ENCODE measurements at places on chromosomes 13 and 19. TPM values are rescaled to one million over a fixed set of nuclear protein-coding genes. Genes with fewer than 3 reads are reported as not detected.

ANKRD24 gene
- 0.33 TPM for total RNA-seq

RASGRP4 gene
- total RNA-seq: not detected

- DNase-seq: no peak
Observed at GRCh38 chr19:1251330-1252220, 3.2 kb downstream of the MIDN start.

GRCh38 chr13:28679628-28680027, 20.7 kb downstream of the POMP start:
- DNase-seq: no peak

DNA sequence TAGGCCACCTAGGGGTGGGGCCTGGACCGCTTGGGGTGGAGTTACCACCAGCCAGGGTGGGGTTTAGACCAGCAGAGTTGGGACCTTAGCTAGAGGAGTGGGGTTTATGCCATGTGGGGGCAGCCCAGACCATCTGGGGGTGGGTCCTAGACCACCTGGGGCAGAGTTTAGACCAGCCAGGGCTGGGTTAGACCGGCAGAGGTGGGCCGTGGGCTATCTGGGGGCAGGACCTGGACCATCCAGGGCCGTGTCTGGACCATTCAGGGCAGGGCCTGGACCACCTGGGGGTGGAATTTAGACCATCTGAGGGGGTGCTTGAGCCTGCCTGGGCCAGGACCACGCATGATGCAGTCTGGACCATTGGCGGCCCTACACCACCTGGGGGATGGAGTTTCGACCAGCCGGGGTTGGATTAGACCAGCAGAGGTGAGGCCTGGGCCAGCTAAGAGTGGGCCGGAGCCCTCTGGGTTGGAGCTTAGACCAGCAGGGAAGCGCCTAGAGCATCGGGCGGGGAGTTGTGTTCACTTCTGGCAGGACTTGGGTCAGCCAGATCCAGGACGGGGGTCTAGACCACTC, 10.0 kb upstream of the CACNG6 start:
- no peak for DNase-seq

- DNase-seq: no peak
Observed at GRCh38 chr13:45683701-45684100, 18.4 kb upstream of the CBY2 start.

DNA sequence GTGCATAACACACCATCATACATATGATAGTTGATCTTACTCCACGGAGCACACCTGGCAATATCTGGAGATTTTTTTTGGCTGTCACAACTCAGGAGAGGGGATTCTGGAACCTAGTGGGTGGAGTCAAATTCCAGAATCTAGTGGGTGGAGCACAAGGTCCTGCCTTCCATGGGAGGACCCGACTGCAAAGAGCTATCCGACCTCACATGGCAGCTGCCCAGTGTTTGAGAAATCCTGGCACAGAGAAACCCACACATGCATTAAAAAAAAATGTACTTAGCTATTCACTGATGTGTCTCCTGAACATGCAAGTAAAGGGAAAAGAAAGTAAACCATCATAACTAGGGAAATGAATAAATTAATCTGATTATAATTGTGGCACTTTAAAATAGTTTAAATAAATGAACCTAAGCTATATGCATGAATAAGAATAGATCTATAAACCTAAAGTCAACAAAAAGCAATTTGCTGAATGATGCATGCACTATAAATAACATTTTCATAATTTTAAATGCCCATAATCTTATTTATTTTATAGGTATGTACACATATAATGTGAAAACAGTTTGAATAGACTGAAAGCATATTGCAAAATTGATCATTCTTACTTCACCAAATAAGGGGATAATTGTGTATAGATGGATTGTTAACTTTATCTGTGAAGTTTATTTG, 300.3 kb downstream of the MYO16 start:
- no peak for DNase-seq

DNA sequence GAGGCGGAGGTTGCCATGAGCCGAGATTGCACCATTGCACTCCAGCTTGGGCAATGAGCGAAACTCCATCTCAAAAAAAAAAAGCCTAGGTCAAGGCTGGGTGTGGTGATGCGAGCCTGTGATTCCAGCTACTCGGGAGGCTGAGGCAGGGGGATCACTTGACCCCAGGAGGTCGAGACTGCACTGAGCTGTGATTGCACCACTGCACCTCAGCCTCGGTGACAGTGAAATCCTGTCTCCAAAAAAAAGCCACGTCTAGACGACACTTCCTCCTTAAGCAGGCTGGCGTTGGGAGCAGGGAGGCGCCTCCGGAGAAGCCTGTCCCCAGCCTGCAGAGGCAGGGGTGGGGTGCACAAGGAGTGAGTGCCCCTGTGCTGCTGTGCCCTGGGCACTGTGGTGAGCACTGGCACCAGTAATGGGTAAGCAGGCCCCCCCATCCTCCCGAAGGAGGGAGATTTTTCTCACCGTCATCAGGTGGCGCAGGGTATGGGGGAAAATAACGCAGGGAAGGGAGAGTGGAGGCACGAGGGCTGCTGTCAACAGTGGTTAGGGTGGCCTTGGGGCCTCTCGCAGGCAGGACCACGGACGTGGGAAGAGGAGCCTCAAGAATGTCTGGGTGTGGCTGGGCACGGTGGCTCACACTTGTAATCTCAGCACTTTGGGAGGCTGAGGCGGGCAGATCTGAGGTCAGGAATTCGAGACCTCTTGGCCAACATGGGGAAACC, 706 bp downstream of the P2RY11 start:
- no peak for DNase-seq

ZNF780A gene
- 11.2 TPM for total RNA-seq

- DNase-seq: no peak
Observed at GRCh38 chr13:30991922-30992321, 59.5 kb downstream of the TEX26 start.

RFX1 gene
- 6.8 TPM for total RNA-seq

PROZ gene
- not detected for total RNA-seq

DNA sequence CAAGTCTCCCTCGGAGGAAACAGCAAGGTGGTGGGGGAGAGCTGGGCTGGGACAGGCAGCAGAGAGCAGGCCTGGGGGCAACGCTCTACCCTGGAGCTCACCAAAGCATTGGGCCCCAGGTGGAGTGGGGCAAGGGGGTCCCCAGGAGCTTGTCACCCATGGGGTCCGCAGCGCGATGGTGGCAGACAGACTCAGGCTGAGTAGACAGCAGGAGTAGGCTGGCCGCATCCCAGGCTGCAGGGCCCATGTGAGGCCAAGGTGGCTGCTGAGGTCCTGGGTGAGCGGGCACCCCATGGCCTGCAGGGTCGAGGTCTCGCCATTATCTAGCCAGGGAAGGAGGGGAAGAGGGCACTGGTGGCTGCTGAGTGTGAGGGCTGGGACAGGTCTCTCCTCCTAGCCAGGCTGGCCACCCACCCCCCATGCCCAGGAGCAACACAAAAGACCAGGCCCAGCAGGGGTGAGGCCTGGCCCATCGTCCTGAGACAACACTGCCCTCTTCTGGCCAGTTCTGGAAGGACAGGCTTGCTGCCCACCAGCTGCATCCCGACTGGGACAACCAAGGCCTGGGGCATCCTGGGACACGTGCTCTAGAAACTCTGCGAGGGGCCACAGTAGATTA, 33.1 kb downstream of the CEBPG start:
- DNase-seq: no peak

DNA sequence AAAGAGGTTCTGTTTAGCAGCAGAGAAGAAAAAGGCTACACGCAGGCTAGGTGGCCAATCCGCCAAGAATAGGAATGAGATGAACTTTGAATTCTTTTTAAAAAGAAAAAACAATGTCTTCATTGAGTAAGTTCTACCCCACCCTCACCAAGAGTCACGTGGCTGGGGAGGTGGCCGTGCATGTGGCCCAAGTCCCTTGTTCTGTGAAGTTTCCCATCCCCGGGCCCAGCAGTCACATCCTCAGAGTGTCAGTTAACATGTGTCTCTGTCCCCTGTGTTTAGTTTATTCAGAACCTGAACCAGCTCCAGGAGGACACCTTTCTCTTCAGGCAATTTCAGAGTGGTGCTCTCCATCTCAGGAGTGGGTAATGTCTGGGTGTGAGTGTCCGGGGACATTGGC, 57.1 kb upstream of the MCF2L start:
- DNase-seq: no peak

SIGLEC14 gene
- not detected for total RNA-seq

DNA sequence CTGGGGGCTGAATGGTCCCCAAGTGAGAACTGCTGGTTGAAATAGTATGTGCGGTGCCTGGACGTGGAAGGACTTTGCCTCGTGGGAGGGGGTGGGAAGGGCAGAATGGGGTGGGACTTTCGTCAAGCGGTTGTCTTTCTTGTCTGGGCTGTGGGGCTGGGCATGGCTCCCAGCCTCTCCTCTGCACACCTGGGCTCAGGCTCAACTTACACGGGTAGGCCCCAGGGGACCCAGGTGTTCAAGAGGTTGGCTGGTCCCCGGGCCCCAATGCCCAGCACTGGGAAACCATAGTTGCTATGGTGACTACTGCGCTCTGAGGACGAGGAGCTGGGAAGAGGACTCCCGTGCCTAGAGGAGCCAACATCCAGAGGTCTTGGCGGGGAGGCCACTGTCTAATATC, 7.3 kb downstream of the NWD1 start:
- DNase-seq: no peak

- DNase-seq: no peak
Observed at GRCh38 chr13:77300176-77301037, 26.5 kb downstream of the MYCBP2 start.

LILRA6 gene
- total RNA-seq: not detected

BORA gene
- total RNA-seq: 4.4 TPM

Measured in kidney epithelial cell (primary cell).